ENCODE measurements at places on chromosomes 5 and 9. TPM values are rescaled to one million over a fixed set of nuclear protein-coding genes. Genes with fewer than 3 reads are reported as not detected.

Gene MYO10
- total RNA-seq: 92.1 TPM

Gene SMC2
- total RNA-seq: 6.1 TPM

Gene CENPK
- total RNA-seq: 2.0 TPM

Gene ITK
- 0.40 TPM for total RNA-seq
